NCI-H1417 (cell line): ENCODE measurements at places on chromosomes 1 and 21.
A peak's percentile ranks its signal among the peaks of the same experiment; 100 is the strongest.

- DNase-seq: no peak
These were observed 12.4 kb downstream of the LEPR start for GRCh38 chr1:65432918-65433317.

- no peak for DNase-seq
These were observed 519.8 kb downstream of the PTPRU start for GRCh38 chr1:29756085-29756484.

- no peak for DNase-seq
These were observed 55.2 kb downstream of the GPR161 start for GRCh38 chr1:168081373-168082007.

DNA sequence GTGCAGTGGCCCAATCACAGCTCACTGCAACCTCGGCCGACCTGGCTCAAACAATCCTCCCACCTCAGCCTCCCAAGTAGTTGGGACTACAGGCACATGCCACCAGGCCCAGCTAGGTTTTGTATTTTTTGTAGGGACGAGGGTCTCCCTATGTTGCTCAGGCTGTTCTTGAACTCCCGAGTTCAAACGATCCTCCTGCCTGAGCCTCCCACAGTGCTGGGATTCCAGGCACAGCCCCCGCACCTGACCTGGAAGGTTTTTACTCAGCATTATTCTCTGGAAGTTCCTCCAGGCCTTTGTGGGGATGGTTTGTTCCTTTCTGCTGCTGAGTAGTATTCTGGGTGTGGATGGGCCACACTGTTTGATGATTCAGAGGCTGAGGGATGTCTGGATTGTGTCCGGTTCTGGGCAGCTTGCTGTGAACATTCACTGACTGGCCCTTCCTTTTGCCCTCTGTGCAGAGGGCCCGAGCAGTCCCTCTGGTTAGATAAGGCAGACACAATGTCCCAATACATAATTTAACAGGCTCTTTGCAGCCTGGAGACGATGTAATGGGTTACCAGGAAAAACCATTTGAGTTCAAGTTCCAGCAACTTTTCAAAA is 6.0 kb upstream of the TRAPPC10 start:
- DNase-seq: no peak

DNA sequence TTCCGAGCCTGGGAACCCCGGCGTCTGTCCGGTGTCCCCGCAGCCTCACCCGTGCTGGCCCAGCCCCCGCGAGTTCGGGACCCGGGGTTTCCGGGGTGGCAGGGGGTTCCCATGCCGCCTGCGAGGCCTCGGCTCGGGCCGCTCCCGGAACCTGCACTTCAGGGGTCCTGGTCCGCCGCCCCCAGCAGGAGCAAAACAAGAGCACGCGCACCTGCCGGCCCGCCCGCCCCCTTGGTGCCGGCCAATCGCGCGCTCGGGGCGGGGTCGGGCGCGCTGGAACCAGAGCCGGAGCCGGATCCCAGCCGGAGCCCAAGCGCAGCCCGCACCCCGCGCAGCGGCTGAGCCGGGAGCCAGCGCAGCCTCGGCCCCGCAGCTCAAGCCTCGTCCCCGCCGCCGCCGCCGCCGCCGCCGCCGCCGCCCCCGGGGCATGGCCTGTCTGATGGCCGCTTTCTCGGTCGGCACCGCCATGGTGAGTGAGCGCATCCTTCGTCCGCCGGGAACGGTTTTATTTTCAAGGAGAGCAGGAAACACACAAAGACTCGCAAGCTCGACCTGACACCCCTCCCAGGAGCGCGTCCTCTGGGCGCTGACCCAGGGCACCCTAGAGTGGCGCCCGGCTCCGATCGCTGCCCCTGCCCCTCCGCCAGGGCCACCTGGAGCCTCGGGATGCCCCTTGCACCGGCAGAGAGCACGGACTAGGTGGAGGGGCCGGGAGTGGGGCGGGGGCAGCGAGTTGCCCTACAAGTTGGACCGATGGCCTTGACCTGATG is at the start of gene ABCG1:
Gene ABCG1 (plus strand): TSS at position 305 of the 770 bp plus-strand sequence. CDS start 123 bp downstream, at position 428.
- DNase-seq: peak; percentile 71

DNA sequence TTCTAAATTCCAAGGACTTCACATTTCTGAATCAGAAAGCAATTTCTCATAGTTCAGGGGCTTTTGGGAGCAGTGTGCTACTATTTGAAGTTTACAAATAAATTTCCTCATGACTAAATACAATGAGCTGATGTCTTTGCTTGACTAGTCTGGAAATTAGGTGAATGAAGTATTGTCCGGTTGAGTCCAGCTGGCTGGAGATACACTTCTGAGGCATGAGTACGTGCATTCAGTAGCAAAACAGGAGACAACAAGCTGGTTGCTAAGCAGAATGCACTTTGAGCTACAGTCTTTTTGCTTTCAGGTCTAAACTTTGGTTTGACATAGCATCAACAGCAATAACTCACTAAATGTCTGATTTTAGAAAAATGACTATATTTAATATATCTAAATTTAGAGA is 27.1 kb downstream of the ZNHIT6 start:
- DNase-seq: no peak

DNA sequence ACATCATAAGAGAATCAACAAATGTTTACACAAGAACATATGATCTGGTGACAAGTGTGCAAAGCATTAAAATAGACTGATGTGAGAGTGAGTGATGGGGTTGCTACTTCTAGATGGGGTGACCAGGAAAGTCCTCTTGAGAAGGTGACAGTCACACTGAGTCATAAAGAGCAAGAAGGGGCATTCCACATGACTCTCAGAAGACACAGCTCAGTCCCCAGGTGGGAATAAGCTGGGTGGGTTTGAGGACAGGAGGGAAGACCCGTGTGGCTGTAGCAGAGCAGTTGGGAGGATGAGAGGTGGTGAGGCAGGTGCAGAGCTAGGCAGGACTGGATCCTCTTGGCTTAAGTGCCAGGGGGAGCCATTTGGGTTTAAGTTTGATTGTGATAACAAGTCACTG is 53.1 kb downstream of the TNR start:
- no peak for DNase-seq

GRCh38 chr21:36471254-36471723 is 8.6 kb downstream of the CLDN14 start:
- DNase-seq: no peak

DNA sequence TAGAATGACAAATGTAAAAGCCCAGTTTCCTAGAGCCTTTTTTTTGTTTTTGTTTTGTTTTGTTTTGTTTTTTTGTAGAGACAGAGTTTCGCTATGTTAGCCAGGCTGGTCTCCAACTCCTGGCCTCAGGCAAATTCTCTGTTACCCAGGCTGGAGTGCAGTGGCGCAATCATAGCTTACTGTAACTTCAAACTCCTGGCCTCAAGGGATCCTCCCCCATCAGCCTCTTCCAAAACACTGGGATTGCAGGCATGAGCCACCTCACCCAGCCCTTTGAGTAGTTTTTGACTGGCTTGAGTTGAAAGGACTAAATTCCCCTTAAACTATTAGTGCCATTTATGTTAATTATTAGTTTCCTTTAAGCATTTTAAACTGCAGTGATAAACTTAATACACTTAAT is 28.8 kb upstream of the ZBTB18 start:
- no peak for DNase-seq

DNA sequence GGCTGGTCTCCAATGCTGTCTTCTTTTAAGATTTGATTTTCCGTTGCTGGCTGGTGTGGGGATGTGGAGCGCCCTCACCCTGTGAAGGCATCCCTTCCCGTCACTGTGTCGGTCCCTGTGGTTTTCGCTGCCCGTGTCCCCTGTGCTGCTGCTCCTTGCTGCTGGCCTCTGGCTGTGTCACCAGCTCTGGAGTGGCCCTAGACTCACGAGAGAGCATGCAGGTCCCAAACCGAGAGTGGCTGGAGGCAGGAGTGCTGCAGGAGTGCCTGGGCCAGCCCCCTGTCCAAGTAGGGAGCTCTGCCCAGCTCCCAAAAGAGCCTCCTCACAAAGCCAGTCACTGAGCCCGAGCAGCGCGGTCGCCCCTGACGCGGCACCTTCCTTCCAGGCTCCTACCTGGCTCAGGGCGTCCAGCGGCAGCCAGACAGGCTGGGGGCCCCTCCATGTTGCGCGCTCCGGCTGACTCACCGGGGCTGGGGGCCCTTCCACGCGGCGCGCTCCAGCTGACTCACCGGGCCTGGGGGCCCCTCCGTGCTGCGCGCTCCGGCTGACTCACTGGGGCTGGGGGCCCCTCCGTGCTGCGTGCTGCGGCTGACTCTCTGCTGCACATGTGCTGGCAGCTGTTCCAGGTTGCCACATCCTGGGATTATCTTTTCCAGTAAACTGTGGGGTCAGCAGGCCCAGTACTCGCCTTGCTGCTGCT is 106.7 kb upstream of the COL6A1 start:
- DNase-seq: no peak

DNA sequence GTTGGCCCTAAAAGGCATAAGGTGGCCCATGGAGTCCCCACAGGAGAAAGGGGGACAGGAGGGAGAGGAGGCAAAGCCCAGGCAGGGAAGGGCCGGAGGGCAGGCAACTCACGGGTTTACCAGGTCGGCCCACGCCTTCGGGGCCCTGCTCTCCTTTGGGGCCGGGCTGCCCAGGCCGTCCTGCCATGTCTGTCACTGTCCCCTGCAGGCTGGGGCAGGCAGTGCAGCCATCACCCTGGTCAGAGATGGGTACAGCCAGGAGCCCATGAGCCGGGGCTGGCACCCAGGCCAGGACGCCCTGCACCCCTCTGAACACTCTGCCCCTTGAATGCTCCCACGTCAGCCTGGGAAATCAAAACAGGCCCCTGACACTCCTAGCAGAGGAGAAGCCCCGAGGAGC is 19.8 kb downstream of the COL16A1 start:
- no peak for DNase-seq

- no peak for DNase-seq
These were observed 9.9 kb downstream of the PIGV start for GRCh38 chr1:26797627-26798026.

GRCh38 chr1:236460103-236460502 is 63.7 kb upstream of the LGALS8 start:
- no peak for DNase-seq

- no peak for DNase-seq
These were observed 63.2 kb downstream of the DIRAS3 start for GRCh38 chr1:67987046-67987799.

- no peak for DNase-seq
These were observed 68.8 kb downstream of the GRIK3 start for GRCh38 chr1:36965275-36966159.
